Left hindlimb (tissue), 1 donor: ENCODE measurements at places on chromosomes 11 and 22.

- no peak for DNase-seq
Observed at GRCh38 chr11:20360650-20361049, 2.9 kb upstream of the HTATIP2 start.

DNA sequence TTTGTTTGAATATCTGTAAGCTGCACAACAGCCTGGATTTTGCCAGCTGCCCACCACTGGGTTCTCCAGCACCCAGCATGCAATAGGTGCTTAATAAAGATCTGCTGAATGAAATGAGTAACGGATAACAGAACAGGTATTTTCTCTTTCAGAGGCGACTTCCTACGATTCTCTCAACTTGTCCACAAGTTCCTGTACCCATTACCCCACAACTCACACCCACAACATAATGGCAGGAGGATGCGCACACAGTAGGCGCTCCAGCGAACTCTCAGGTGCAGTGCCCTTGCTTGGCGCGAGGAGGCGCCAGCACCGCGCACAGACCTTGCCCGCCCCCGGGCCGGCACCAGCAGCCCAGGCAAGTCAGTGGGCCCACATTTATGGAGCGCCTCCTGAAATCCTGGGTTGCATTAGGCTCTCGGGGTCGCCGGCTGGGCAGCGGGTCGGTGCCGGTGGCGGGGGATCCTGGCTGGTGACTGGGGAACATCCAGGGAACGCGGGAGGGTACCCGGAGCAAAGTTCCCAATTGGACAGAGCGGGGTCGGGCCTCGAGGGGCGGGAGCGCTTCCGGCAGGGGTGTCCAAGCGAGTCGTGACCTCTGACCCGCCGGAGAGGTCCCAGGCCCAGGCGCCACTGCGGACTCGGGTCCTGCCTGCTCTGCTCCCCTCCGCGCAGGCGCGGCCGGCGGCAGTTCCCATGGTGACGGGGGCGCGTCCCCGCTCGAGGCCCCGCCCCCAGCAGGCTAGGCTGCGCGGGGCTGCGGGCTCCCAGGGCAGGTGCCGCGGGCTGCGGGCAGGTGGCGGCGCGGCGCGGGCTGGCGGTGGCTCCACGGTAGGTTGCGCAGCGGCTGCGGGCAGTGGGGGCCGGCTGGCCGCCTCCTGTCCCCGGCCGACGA lies at the start of gene KIAA1671:
Gene KIAA1671, plus strand, starts transcription at position 775 of the 895 bp plus-strand sequence. CDS start 75,284 bp downstream, outside the sequence.
- DNase-seq = peak; percentile 84

DNA sequence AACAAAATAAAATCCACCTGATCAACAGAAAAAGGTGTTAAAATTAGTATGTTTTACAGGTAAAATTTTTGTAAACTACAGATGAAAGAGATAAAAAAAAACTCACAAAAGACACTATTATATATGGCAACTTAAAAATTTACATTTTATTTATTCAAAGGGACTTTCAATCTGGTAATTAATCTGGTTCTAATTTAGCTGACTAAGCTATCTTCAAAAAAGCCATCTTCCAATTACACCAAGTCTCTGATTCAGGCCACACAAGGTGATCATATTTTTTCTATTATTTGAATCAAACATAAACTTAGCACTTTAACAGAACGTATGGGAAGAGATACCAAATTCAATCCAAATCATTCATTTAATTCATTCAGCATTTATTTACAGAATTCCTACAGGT lies 7.6 kb downstream of the MRE11 start:
- no peak for DNase-seq

- no peak for DNase-seq
Observed at GRCh38 chr11:17642980-17643379, 76.4 kb upstream of the MYOD1 start.

DNA sequence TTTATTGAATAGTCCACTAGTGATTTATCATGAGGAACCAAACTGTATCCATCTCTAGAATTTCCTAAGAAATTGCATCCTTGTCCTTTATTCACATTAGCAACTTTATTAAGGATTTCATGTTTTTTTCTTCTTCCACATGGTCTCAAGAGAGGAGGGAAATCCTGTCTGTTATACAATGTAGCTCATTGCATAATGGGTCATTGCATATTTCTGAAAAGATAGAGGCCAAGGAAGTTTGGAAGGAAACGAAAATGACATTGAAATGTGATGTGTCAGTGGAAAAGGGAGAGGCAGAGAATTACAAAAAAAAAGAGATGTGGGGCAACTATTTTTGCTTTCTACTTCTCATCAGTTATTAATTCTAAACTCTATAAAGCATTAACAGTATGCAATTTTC lies 353.1 kb downstream of the METTL15 start:
- DNase-seq = no peak

GRCh38 chr11:77069969-77070582 lies 3.3 kb downstream of the CAPN5 start:
- DNase-seq = no peak

- no peak for DNase-seq
Observed at GRCh38 chr22:39530692-39531331, 1.7 kb downstream of the RPS19BP1 start.

- no peak for DNase-seq
Observed at GRCh38 chr11:14546672-14547071, 26.5 kb upstream of the PSMA1 start.

DNA sequence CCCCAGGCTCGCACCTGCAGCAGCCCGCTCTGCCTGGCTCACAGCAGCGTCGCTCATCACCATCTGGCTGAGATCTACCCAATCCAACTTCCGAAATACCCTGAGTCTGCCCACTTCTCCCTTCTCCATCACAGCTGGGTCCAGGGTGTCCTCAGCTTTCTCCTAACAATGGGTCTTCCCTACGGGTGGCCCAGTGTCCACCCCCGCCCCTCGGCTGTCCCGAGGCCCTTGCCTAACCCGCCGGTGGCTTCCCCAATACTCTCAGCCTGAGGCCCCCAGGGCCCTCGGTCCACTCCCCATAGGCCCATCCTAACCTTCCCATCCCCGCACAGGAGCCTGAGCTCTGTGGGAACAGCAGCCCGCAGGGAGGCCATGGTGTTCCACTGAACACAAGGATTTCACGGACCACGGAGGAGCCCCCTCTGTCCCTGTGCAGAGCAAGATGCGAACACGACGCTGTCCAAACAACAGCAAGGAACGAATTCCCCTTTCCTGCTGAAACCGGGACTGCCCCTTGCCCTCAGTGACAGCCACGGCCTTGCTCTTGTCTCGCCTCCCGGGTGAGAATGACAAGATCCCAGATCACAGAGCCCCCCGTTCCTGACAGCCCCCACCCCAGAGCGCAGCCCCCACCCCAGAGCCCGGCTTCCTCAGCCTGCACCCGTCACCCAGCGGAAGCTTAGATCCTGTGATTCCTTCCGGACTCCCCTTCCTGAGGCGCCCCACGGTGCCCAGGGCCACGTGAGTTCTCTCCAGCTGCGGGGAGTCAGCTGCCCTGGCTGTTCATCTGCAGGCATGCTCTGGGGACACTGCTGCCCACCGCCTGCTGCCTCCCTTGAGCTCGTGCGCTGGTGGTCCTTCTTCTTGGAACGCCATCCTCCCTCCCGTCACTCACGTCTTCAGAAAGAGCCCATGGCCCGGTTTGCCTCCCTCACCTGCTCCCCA lies 48.8 kb upstream of the CARS1 start:
- DNase-seq = no peak

GRCh38 chr11:113831314-113831713 lies 44.1 kb downstream of the USP28 start:
- DNase-seq = no peak

DNA sequence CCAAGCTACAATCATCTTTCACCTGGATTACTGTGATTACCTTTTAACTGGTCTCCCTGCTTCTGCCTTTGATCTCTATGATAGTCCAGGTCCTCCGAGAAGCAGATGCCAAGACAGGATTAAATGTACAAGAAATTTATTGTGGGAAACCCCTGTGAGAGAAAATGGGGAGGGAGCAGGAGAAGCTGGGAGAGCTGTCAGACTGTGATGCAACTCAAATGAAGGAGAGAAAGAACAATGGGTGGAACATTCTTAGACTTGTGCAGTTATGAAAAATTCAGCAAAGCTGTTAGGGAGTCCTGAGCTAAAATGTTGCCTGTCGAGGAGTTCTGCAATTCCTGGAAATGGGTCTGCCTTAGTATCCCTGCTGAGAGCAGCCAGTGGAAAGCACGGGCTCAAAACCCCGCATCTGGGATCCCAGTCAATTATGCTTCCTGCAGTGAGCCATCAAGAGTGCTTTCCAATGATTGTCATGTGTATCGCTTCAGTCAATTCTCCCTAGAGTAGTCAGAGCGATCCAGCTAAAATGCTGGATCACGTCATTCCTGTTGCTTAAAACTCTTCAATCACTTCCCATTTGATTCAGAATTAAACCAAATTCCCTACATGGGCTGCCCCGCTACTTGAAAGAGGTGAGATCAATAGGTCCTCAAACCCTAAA lies 16.5 kb upstream of the CSTF3 start:
- DNase-seq = no peak

GRCh38 chr11:78664636-78665035 lies 90.0 kb upstream of the NARS2 start:
- no peak for DNase-seq

GRCh38 chr11:114171257-114172054 lies 111.9 kb downstream of the ZBTB16 start:
- DNase-seq = no peak

GRCh38 chr22:22789922-22790845 lies 97.4 kb upstream of the IGLL5 start:
- DNase-seq = no peak

- DNase-seq = no peak
Observed at GRCh38 chr22:47632701-47633100, 870.3 kb downstream of the TBC1D22A start.

- no peak for DNase-seq
Observed at GRCh38 chr11:72614381-72614780, 59.8 kb downstream of the PDE2A start.
